Kidney (tissue), 22 donors: ENCODE measurements at places on chromosomes 2 and 18. TPM values are rescaled to one million over a fixed set of nuclear protein-coding genes. Genes with fewer than 3 reads are reported as not detected.

The ALLC gene
- total RNA-seq = not detected

The EVX2 gene
- total RNA-seq = not detected

The IL37 gene
- not detected for total RNA-seq

The DBI gene
- total RNA-seq = 135 TPM

The CFC1 gene
- not detected for total RNA-seq

The RIT2 gene
- not detected for total RNA-seq

DNA sequence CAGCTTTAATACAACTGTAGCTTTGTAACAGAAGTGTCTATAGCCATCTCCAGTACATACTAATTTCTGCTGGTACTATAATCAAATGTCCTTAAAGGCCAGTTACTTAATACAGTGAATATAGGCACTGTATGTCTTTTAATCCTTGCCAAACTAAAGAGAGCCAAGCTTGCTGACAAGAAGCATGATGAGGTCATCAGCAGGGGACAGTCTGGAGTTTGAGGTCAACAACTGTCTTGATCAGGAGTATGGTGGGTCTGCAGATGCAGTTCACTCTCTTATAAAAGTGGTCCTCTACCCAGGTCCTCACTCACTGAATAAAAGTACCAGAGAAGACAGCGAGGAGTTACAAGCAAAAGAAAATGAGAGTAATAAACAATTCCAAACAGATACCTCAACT is 219.1 kb downstream of the WDPCP start:
- no peak for DNase-seq

GRCh38 chr2:88099798-88100488 is 27.9 kb downstream of the FABP1 start:
- no peak for DNase-seq

- no peak for DNase-seq
Observed at GRCh38 chr2:204664708-204665121, 119.4 kb downstream of the PARD3B start.

DNA sequence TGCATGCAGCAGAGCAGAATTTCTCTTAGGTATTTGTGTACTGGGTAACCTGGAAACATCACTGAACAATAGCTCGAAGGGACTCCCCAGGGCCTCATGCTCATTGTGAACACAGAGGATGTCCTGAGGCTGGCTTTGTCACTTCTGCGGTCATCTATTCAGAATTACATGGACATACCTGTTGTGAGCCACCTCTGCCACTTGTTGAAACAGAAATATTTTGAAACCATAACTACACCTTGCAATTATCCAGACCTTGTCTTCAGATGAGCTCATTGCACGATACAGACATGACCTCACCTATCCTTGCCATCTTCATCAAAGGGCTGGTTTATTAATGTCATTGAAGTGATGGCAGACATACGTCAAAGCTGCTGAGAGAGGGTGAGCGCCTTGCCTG is 23.4 kb upstream of the CREG2 start:
- DNase-seq = no peak

GRCh38 chr2:153308466-153308865 is 170.1 kb downstream of the RPRM start:
- DNase-seq = no peak

GRCh38 chr2:128477026-128477820 is 158.6 kb upstream of the HS6ST1 start:
- DNase-seq = no peak

DNA sequence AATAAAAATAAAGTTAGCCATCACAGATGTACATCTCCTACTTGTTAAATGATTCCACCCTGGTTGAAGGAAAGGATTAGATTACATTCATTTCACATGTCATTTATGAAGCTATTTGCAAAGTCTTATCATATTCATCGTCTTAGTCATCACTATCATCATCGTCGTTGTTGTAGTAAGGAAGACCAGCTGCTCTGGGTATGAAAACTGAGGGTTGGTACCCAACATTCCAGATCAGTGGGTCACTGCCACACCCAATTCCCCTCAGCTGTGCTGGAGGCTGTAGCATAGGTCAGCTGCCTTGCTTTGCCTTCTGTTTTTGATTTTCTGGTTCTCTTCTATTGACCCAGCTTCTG is 20.9 kb upstream of the CCBE1 start:
- DNase-seq = no peak

DNA sequence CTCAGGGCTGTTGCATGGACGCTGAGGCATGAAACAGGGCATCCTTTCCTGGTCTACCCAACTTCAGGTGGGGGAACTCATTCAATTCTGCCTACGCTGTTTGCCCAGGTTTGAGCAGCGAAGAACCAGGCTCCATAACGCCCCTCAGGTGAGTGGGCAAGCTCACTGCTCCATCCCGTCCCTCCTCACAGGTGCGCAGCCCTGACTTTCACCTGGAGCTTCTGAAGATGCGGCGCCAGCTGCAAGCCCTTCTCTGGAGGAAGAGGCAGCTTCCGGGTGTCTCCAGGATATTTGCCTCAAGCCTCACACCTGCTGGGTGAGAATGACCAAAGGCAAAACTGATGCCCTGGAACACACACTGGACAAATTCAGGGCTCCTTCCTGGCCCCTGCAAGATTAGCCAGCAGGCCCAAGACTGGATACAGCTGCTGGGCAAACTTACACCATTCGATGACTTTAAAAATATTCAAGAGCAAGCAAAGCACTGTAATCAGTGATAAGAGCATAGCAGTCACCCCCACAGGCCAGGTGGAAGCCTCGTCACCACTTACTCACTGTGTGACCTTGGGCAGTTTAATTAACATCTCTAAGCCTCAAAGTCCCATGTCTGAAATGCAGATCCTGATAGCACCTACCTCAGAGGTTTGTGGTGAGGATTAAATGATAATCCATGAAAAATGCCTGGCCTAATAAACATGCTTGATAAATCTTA is 97.7 kb downstream of the GYPC start:
- DNase-seq = no peak

DNA sequence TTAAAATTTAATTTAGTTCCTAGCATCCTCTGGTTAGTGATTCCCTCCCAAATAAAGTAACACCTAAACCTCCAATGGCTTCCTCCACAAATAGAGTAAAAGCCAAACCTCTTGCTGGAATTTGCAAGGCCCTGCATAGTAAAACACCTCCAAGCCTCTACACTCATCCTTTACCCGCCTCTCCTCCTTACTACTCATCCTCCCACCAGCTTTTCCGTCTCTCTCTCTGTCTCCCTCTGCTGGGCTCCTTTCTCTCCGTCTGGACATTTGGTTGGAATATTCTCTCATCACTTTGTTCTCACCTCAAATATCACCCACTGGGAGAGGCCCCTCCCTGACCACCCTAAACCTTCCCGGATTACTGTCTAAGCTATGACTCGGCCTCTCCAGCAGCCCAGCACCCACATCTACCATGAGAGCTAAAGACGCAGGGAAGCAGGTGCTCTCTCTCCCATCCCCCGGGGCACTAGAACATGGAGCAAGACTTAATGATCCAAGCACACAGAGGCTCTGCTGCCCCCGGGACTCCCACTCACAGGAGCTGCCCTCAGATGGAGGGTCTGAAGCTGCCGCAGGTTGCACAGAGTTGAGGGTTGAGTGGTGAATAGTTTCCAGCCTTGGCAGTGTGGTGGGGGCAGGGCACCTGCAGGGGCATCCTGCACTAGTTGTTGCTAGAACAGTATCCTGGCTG is 167.2 kb downstream of the FBXO15 start:
- DNase-seq = no peak

GRCh38 chr2:11495844-11496681 is 30.1 kb upstream of the E2F6 start:
- no peak for DNase-seq

DNA sequence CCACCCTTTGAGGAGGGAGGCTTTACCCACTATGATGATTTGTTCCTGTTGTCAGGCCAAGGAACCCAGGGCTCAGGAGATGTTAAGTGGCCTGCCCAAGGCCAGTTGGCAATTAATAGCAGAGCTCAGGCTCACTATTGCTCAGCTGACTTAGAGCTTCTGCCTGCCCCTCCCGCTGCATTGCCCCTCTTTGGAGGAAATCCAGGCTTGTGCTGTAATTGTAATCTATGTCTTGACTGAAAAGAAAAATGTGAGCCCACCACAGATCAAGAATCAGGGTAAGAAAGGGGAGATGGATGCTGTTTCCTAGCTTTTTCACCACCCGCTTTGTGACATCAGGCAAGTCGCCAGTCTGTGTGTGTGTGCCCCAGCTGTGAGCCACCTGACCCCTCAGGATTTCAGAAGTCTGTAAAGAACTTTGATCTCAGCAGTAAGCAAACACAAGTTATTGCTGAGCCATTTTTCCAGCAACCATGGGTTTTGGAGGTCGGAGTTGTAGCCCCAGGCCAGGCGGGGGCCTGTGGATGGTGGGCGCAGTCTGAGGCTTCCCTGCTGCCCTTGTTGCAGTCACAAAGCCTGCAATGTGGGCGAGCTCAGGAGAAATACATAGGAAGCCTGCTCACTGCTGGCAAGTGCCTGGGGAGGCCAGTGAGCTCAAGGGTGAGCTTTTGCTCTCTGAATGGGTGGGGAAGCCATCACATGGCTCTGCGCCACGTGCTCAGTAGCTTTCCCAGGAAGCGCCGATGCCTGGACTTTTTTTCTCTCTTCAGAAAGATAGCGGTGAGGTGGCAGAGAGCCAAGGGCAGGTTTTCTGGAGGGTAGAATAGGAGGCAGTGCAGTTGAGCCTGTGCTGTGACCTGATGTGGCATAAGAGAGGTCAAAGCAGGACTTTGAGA is 6.1 kb downstream of the CABLES1 start:
- no peak for DNase-seq

GRCh38 chr2:154497019-154497418 is 201.5 kb upstream of the KCNJ3 start:
- no peak for DNase-seq
